ENCODE measurements at places on chromosomes 7 and 10.
A peak's percentile ranks its signal among the peaks of the same experiment; 100 is the strongest.

GRCh38 chr10:12466704-12467305 is 117.5 kb downstream of the CAMK1D start:
- DNase-seq = no peak

- DNase-seq = no peak
These were observed 184.9 kb upstream of the ADCY1 start for GRCh38 chr7:45389073-45389872.

- DNase-seq = no peak
These were observed 49.2 kb upstream of the CPN1 start for GRCh38 chr10:100130831-100131230.

DNA sequence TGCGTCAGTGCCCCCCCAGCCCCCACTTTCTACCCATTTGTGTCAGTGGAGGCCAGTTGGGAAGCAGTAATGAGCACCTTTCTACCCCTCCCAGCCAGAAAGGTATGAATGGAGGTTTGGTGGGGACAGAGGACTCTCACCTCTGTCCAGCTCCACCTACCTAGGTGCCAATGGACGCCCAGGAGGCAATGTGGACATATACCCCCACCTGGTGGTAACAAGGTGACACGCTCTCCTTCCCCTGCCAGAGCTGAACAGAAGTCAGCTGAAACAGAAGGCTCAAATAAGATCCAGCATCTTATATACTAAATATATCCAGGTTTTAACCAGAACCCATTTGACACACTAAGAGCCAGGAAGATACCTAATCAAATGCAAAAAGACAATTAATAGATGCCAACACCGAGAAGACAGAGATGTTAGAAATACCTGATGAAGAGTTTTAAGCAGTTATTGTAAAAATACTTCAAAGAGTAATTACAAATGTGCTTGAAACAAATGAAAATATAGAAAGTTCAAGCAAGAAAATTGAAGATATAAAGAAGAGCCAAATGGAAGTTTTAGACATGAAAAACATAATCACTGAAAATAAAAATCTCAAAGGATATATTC is 18.4 kb upstream of the SORCS3 start:
- DNase-seq = peak; percentile 2

GRCh38 chr10:117804470-117805011 is 242.2 kb downstream of the RAB11FIP2 start:
- DNase-seq = no peak

DNA sequence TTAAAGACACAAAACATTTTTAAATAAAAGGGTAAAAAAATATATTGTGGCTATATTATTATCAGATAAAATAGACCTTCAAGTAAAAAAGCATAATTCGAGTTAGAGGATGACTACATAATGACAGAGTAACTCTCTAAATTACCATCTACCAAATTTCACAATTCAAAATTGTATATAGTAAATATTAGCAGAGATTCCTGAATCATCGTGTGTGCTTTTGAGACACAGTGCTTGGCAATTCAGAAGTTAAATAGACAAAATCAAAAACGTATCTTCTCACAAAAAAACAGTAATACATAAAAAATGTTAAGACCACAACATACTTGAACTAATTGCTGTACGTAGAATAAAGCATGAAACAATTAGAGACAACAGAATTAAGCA is 110.4 kb downstream of the AHR start:
- no peak for DNase-seq

DNA sequence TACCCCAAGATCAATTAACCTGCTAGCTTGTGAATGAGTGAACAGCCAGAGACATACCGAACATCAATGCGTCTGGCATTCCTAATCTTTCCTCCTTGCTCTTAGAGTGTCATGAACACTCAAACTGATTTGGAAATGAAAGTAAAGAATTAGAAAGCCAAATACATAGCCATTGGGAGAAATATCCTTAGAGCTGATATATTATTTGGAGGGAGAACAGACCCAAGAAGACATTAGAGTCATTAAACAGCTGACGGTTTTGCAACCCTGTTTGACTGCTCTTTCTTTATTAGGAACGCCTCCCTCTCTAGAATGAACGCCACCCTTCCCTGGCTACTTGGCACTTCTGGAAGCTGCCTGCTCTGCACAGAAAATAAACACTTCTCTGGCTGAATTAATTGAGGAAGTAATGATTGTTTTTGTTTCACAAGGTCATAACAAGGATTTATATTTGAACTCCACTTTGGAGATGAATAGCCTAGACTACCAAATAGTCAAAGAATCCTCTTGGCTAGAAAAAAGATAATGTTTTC is 42.8 kb downstream of the CTTNBP2 start:
- no peak for DNase-seq

DNA sequence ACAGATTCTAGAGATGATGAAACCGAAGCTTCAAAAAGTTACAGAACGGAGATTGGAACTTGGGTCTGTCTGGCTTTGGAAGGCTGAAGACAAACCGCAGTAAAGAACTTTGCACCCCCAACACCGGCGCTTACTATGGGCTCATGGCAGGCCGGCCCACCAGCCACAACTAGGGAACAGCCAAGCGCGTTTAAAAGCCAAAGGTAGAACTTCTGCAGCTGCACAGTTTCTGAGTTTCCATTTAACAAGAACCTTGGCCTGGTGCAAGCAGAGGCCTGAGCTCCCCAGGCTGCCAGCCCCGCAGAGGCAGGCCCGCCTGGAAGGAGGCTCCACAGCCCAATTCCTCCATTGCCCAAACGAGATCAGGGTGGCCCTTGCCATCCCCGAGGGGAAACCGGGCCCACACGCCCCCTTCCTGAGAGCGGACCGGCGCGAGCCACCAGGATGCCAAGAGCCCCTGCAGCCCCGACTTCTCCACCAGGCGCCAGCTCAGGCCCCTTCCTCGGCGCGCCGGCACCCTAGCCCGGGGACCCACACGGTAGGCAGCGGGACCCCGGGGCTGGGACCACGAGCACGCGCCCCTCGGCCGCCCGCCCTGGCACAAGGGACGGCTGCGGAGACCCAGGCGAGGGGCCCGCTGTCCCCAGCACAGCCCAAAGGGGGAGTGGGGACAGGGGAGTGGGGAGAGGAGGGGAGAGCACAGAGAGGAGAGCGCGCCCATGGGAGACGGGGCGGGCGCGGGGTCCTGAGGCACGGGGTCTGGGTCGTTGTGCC is 566 bp downstream of the MAD1L1 start:
- peak; percentile 1 for DNase-seq

- no peak for DNase-seq
These were observed 379.6 kb downstream of the TNS3 start for GRCh38 chr7:47202146-47202783.

DNA sequence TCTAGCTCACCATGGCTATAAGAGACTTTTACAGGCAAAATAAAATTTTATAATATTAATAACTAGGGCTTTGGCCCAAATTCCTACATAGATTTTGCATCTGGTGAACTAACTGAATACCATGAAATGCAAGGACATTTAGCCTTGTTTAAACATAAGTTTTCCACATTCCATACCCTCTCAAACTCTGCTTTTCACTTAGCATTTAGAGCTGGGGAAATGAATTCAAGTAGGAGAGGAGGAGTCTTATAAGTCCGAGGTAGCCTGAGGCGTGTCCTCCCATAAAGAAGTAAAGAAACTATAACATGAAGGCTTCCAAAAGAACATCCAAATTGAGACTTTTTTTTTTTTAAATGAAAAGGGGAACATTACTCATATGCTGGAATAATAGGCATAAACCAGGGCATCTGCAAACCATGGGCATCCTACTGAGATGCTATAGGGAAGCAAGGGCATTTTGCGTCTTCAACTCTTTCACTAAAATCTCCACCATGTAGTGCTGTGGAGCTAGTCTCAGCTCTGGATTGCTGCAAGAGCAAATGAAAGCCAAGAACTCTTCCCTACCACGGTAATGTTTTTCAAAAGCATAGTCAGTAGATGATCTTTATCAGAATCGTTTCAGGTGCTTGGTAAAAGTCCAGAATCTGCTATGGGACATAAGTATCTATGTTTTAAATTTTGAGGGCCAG is 79.1 kb downstream of the PALS2 start:
- no peak for DNase-seq

DNA sequence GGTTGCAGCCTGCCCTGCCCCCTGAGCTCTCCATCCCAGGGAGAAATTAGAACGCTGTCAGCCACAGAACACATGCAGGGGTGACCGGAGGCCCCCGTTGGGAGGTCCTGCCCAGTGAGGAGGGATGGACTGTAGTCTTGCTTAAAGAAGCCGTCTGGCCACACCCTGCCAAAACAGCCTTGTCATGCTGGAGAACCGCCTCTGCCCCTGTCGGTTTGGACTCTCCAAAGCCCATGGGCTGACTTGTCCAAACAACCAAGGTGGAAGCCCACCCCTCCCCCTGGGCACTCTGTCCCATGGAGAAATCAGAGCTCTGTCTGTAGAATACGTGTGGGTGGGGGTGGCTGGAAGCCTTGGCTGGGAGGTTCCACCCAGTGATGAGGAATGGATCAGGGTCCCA is 12.7 kb upstream of the TBATA start:
- DNase-seq = no peak

DNA sequence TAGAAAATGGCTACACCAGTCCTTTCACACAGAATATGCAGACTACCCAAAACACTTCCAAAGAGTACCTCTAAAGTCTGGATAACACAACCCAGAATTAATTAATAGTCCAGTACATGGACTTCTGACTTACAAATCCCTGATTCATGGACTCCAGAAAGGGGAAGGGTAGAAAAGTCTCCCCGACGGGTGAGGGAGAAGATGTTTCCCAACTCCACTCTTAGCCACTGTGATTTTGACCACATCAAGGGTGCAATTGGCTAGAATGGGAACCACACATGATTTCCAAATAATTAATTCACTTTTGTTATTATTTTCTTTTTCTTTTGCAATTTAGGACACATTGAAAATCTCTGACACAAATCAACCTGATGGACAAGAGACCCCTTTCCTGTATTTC is 1.4 kb downstream of the TMEM130 start:
- no peak for DNase-seq

- DNase-seq = no peak
These were observed 56.0 kb upstream of the CHST15 start for GRCh38 chr10:124149189-124150042.

DNA sequence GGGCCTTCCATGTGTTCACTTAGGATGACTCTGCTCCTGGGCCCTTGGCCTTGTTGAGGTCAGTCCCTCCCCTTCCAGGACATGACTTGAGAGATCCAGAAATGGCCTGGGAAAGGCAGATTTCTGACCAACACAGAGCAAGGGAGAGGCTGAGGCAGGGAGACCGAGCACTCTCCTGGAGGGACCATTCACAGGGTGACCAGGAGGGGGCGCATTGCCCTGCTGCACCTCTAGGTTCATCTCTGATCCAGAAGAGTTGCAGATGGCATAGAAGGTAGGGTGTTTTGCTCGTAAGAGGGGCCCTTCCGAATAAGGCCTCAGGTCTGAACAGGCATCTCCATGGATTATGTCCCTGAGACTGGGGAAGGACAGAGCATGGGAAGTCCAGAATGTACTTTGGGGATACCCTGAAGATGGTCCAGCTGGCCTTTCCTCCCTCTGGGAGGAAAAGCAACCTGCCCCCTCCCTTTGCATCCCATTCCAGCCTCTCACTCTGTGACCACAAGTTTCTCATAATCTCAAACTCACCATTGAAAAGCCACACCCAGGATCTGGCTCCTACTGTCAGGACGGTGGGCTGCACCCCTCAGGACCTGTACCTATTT is 6.6 kb downstream of the DMBT1 start:
- no peak for DNase-seq

- DNase-seq = no peak
These were observed 18.2 kb downstream of the DPYSL4 start for GRCh38 chr10:132204781-132205473.

GRCh38 chr10:67319976-67320375 is 376.0 kb downstream of the CTNNA3 start:
- DNase-seq = no peak

DNA sequence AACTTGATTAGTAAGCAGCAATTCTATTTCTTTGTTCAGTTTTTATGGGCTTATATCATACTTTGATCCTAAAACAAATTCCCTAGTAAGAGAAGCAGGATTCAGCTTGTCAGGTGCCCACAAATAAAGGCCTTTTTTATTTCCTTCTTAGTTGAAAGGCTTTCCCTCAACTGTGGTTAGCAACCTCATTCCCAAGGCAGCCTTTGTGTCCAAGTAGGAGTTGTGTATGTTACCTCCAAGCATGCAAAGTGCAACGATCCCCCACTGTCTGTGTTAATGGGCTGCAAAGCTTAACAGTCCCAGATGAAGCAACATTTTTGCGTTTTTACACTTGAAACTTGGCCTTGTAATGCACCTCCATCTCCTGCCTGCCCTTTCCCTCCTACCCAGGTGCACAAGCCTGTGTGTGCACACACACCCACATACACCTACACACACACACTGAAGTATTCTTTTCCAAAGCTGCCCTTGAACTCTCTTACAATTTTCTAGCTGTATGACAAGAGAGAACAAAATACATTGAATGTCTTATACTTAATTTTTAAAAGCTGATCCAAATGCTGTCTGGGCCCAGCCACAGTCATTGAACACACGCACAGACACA is 278.2 kb downstream of the SNX13 start:
- DNase-seq = no peak

DNA sequence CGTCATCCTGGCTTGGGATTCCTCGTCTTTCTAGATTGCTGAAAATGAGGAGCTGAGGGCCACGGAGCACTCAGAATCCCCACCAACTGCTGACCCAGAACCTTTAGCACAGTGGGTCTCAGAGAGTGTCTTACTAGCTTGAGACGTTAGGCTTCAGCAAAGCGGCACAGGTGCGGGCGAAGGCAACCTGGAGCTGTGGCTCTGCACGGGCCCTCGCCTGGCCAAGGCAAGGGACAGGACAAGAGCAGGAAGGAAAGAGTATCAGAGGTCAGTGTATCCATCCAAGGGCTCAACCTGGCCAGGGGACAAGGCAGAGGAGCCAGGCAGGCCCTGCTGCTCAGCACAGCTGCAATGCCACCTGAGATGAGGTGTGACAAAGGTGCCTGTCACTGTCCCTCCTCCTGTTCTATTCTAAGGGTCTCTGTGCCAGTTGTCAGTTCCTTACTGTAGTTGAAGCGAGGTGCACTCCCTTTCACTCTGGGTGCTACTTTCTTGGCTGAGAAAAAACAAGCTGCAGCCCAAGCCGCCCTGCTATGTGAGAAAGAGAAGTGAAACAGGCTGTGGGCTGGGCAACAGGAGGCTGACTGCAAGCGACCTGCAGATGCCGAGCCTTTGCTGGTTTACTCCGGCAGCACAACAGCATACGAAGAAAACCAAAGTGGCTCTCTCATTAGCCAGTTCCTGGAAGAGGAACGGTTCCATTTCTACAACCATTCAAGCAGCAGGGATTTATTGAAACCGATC is 33.3 kb upstream of the KDM7A start:
- no peak for DNase-seq

GRCh38 chr7:27248911-27249723 is 6.5 kb downstream of the EVX1 start:
- DNase-seq = no peak
